ENCODE measurements at places on chromosomes 4 and X.

GRCh38 chr4:14701896-14702295 lies 300.4 kb upstream of the CPEB2 start:
- DNase-seq: no peak

DNA sequence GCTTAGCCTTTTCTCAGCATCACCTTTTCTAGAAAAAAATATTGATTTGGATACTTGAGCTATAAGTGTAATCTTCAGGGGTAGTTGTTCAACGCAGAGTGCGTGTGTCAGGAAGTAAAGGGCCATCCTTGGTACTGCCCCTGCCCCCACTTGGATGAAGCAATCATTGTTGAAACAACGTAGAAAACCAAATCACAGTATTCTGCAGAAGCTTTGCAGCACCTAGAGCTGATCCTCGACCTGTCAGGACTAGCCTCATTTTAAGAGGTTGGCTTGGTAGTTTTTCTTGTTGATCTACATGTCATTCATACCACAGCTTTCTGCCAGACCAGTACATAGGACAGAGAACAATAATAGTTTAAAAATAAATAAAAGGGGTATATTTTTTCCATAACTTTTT lies 65.3 kb upstream of the MYOZ2 start:
- no peak for DNase-seq

DNA sequence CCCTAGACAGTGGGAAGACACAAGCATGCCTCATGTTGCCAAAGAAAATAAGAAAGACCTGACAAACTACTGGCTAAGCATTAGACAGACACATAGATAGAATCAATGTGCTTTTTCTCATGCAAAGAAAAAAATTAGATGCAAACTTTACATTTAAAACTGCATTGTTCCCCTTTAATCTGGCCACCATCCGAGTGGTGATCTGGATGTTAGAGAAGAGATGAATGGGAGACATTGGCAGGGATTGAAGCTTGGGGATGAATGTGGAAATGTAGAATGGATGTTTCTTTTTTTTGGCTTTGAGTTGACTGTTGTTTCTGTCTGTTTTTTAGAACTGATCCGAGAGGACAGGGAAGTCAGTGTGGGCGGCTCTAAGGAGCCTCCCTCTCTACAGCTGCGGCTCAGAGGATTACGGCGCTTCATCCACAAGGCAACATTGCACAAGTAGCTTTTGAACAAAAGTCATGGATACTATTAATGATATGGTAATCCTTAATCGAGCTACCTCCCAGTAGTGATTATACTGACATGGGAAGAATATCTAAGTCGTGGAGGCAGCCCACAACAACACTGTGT lies 53.0 kb downstream of the HELT start:
- no peak for DNase-seq

DNA sequence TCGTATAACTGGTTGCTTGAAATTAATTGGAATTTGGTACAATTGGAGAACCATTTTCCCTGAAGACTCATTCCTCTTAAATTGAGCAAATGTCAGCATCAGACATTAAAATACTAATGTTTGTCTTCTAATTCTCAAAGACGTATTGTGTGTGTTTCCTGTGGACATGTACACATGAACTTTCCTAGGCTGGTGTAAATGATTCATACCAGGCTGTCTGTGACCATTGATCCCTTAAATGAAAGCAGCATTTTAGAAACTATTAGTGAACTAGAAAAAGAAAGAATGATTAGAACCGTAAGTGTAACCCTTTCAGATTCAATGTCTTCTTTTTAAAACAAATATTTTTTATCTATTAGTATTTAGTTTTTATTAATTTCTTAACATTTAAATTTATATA lies 332.9 kb downstream of the PPP3CA start:
- peak; percentile 63 for DNase-seq

DNA sequence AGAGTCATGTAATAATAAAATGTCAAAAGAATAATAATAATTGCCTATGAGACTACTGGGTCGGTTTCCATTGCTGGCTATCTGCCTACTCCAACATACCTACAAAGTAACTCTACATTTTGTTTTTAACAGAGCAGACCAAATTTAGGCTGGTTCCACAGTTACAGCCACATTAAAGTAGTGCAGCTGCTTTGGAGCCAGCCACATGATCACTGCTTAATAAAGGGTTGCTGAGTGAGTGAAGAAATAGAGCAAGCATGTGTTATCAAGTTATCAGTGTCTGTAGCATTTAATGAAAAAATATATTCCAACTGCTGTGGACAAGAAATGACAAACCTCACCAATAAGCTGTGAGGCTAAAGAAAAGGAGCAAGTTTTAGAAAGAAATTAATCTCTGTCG lies 782.3 kb downstream of the PCDH18 start:
- DNase-seq: no peak

DNA sequence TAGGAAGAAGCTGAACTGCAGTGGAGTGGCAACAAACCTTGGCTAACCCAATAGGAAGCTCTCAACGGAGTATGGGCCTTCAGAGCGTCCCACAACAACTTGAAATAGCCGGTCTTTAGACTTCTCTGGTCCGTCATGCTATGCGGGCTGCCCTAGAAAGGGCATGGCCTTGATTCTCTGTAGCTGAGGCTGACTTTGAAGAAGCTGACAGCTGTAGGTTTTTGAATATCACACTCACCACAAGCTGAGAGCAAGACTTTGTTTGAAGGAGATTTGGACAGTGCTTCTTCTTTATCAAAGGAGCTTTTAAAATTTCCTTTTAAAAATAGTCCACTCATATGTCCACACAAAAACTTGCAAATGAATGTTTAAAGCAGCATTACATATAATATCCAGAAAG lies 322.9 kb downstream of the CAMK2D start:
- DNase-seq: no peak

- DNase-seq: no peak
Measured at GRCh38 chr4:184899261-184900134, 73.7 kb upstream of the ACSL1 start.

- no peak for DNase-seq
Measured at GRCh38 chrX:72023071-72023470, 108.6 kb downstream of the RTL5 start.

- no peak for DNase-seq
Measured at GRCh38 chr4:39571054-39571453, 43.8 kb upstream of the UGDH start.

- DNase-seq: no peak
Measured at GRCh38 chr4:76166480-76166879, 18.3 kb upstream of the NUP54 start.

DNA sequence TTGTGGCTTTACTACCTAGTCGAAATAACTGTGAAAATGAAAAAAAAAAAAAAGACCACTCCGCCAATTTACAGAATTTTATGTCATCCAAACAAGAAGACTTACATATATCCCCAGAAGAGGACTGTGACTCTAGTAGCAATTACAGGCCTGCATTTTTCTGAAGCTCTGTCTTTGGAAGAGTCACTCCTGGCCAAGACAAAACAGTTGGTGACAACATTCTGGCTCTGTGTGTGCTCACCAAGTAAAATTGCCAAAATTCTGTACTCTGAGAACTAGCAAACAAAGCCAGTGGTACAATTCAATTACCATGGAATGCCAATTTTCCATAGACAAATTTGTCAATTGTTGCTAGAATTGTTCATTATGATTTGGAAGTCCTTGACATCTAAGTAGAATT lies 311.1 kb downstream of the PDGFC start:
- DNase-seq: no peak

- DNase-seq: peak; percentile 9
Measured at GRCh38 chr4:172776203-172776861, 392.3 kb upstream of the GALNT7 start.

- DNase-seq: no peak
Measured at GRCh38 chrX:150366951-150367545, 3.9 kb downstream of the MAMLD1 start.

DNA sequence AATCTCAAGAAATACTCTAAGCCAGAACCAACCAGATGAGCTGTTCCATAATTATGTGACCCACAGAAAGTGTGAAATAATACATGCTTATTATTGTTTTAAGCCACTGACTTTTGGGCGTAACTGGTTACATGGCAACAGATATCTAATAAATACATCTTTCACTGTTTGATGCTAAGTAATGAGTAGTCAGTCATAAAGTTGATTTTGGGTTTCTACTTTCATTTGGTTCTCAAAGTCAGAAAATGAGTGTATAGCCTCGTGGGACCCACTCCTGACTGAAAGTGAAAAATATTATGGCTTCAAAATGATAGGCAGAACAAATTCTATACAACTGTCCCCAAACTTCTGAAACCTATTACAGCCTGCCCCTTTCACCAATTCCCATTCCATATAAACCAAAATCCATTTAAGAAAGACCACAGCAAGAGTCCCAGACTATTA lies 88.0 kb upstream of the CBR4 start:
- DNase-seq: no peak

DNA sequence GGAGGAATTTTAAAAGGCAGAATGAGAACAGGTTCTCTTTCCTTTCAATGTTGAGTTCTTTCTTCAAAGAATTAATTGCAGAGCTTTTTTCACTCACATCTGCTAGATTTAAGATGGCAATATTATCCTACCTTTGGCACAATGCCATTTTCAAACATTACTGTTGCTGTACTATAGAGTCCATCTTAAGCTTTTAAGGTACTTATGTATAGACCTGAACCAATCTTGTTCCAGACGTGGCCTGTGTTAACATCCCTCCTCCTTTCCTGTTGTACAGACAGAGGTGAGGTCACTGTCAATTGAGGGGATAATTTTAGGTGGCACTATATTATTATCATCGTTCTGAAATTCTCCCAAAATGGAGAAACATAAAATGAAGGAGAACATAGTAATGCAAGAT lies 53.0 kb upstream of the MYOZ2 start:
- DNase-seq: no peak

DNA sequence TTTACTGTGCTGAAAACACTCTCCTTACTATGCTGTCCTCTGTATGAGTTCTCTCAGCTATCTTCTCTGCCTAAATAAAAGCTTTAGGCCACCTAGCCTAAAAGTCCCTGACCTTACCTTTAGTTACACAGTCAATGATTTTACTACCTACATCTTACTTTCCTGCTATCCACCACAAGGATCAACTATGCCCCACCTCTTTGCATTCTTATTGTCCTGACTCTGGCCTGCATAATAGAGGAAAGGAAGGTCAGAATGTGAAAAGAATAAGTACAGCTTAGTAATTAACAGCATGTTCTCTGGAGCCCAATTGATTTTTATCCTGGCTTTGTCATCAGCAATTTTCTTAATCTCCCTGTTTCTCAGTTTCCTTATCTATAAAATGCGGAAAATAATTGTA lies 1257.8 kb downstream of the RPA4 start:
- no peak for DNase-seq

DNA sequence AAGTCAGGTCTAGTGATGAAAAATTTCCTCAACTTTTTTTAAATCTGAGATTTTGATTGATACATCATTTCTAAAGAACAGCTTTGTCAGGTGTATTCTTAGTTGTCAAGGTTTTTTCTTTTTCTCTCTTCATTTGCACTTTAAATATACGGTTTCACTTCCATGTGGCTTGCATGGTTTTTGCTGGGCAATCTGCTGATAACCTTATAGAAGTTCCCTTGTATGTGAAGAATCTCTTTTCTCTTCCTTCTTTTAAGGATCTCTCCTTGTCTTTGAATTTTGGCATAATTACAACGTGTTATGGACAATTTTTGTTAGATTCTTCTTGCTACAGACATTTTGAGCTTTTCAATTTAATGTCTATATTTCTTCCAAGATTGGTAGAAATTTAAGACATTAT lies 76.4 kb downstream of the ZNF721 start:
- no peak for DNase-seq

GRCh38 chrX:926991-927390 lies 285.5 kb downstream of the CRLF2 start:
- no peak for DNase-seq

GRCh38 chrX:110699109-110699508 lies 96.5 kb downstream of the CHRDL1 start:
- peak; percentile 25 for DNase-seq

DNA sequence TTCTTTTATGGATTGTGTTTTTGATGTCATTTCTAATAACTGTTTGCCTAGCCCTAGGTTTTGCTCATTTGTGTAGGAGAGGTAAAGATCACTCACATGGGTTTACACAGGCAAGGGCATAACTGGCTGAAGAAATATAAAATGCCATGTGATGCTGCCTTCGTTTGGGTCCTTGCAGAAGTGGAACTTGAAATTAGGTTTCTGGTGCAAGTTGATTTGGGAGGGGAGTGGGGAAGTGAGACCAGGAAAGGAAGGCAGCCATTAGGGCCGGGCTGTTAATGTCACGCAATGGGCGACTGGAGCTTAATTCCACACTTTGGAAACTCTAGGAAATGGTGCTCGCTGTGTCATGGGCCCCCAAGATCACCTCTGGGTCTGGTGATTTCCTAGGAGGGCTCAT lies 14.5 kb downstream of the CLCN4 start:
- no peak for DNase-seq

DNA sequence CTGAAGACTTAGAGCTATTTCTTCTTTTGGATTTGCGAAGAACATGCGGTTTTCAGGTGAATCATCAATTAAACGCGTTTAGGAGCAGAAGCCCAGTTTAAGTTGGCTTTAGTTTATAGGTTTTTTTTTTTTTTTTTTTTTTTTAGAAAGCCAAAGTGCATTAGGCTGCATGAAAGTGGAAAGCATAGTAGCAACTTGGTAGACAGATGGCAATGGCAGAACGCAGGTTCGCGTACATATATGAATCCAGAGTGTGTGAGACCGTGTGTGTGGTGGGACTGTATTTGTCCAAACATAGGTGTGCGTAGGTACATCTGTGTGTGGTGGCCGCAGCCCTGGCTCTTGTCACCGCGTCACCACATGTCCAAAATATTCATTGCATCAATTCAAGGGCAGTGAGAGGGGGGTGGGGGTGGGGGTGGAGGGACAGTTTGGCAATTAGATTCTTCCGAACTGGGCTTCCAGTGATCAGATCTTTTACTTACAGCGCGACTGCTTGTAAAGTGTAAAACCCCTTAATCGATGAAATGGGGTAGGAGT lies 901 bp downstream of the JADE1 start:
- no peak for DNase-seq

GRCh38 chrX:20382518-20383297 lies 116.0 kb upstream of the RPS6KA3 start:
- DNase-seq: no peak

DNA sequence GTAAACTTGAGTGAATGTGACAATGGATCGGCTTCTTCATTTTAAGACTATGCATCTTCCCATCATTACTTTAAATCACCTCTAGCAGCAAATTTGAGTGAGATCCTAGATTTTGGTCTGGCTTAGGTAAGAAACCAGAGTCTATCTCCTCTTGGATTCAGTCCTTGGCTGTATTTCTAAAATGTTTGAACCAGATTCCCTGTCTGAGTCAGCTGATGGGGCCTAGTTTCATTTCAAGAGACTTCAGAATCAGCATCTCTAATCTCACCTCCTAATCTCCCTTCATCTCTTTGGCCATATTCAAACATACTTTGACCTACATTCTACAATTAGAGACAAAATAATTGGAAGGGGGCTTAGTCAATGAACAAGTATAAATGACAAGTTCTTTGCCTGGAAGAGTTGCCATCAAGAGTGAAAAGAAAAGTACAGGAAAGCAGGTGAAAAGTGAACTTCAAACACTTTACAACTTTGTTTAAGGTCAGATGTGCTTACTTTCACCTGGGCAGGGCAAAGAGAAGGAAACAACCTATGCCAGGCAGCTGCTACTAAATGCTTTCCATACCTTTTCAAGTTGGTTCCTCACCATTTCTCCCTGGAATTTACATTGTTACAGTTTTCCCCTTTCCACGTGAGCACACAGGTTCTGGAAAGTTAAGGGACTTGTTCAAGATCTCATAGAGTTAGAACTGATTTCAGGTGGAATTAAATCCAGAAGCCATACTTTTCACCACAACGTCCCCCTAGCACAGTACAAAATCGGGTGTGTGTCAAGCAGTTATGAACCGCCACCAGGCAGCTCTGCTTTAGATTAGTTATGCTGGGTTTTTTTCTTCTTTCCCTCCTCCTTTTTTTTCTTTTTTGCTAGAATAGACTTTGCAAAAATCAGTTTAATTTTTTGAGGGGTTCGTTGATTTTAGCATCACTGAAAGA lies 30.7 kb upstream of the PITX2 start:
- no peak for DNase-seq

All from foreskin melanocyte (primary cell).